ENCODE measurements at places on chromosomes 6 and 20.

- peak; percentile 14 for DNase-seq
These were observed 12.7 kb downstream of the GCLC start for GRCh38 chr6:53532061-53532797.

GRCh38 chr6:168072730-168073129 lies 6.3 kb downstream of the FRMD1 start:
- DNase-seq, result no peak

DNA sequence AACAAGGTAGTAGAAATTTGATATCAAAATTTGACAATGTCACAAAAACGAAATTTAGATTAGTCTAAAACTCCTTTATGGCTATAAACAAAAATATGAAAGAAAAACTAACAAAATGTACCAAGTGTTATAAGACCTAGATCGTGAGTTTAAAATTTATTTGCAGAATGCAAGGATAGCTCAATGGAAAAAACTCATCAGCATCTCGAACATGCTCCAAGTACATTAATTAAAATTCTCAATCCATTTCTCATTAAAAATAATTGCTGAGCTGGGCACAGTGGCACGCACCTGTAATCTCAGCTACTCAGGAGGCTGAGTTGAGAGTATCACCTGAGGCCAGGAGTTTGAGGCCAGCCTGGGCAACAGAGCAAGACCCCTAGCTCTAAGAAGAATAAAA lies 70.8 kb downstream of the MAP3K5 start:
- no peak for DNase-seq

DNA sequence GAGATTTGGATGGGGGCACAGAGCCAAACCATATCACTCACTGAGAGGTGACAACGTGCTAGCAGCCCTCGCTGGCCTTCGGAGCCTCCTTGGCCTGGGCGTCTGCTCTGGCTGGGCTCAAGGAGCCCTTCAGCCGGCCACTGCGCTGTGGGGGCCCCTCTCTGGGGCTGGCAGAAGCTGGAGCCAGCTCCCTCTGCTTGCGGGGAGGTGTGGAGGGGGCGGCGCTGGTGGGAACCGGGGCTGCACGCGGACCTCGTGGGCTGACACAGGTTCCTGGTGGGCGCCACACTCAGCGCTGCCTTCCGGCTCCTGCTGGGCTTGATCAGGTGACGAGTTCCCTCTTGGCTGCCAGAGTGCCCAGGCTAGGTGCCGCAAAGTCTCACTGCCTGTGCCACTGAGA lies 489.2 kb downstream of the PKHD1 start:
- no peak for DNase-seq

GRCh38 chr20:24991897-24992486 lies 559 bp downstream of the APMAP start:
- no peak for DNase-seq

DNA sequence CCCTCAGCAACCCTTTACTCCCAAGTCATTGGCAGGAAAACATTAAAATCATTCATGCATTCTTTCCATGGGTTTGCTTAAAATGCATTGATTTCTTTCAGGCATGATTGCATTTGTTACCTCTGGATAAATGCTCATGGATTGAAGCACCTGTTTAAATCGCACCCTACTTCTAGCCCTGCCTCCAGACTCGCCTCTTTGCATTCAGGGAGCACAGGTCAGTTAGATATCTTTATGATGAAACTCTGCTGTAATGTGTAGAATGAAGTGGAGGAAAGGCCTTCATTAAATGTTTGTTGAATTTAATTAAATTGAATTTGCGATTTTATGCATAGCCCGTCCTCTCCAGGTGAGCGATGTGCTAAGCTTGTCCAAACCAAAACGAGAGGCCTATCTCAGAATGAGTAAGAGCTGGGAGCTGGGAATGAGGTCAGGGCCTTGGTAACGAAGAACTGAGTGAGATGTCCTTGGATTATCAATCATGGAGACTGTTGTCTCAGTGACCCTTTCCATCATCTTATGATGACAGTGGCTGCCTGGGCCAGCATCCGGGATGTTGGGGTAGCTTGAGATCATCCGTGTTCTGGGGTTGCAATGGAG lies 210.1 kb downstream of the SYNDIG1 start:
- no peak for DNase-seq

DNA sequence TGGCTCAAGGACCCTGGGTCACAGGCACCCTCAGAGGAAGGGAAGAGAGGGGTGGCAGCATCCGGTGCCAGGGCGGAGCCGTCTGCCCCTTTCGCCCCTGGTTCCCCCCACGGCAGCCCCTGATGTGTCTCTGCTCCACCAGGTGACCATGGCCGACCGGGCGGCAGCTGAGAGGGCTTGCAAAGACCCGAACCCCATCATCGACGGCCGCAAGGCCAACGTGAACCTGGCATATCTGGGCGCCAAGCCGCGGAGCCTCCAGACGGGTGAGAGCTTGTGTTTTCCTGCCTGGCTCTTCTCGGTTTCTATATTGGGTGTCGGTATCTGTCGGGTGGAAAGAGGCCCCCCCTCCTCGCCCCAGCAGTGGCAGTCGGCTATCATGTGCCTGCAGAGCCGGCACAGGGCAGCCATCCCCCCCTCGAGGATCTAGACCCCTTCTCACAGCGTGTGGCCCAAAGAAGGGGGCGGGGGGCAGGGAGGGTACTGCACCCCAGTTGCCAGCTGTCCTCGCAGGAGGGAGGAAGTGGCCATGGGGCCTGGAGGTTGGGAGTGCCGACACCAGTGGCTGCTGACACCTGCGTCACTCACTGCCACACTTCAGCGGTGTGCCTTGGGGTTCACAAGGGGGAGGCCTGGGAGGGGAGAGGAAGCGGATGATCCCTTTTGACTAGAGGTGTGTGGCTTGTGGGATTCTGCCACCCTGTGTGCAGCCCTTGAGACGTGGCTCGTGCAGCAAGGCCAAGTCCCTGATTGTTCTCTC lies 1.5 kb downstream of the RBM38 start:
- DNase-seq, result peak; percentile 91

GRCh38 chr6:119348748-119349360 lies 707 bp downstream of the MAN1A1 start:
- DNase-seq, result peak; percentile 54

- no peak for DNase-seq
These were observed 451.2 kb upstream of the JAG1 start for GRCh38 chr20:11124849-11125505.

GRCh38 chr6:6861995-6862394 lies 245.8 kb upstream of the RREB1 start:
- no peak for DNase-seq

GRCh38 chr6:157741948-157742556 lies 81.0 kb upstream of the SNX9 start:
- no peak for DNase-seq

- no peak for DNase-seq
These were observed 85.4 kb upstream of the MAP7 start for GRCh38 chr6:136635615-136636014.

- no peak for DNase-seq
These were observed 201.1 kb upstream of the RREB1 start for GRCh38 chr6:6906570-6907213.

- DNase-seq, result no peak
These were observed 159.9 kb downstream of the MMS22L start for GRCh38 chr6:97123112-97123511.

- no peak for DNase-seq
These were observed 19.4 kb downstream of the RAMACL start for GRCh38 chr6:166567107-166567506.

- DNase-seq, result no peak
These were observed 6.8 kb downstream of the BPIFB6 start for GRCh38 chr20:33038243-33038642.

- no peak for DNase-seq
These were observed 54.8 kb upstream of the CCDC167 start for GRCh38 chr6:37554480-37554819.

GRCh38 chr6:43874814-43875590 lies 105.0 kb downstream of the VEGFA start:
- no peak for DNase-seq

GRCh38 chr20:3674995-3675900 lies 6.6 kb downstream of the ADAM33 start:
- no peak for DNase-seq
